Suppressor macrophage (primary cell): ENCODE measurements at places on chromosomes 6 and 20.

DNA sequence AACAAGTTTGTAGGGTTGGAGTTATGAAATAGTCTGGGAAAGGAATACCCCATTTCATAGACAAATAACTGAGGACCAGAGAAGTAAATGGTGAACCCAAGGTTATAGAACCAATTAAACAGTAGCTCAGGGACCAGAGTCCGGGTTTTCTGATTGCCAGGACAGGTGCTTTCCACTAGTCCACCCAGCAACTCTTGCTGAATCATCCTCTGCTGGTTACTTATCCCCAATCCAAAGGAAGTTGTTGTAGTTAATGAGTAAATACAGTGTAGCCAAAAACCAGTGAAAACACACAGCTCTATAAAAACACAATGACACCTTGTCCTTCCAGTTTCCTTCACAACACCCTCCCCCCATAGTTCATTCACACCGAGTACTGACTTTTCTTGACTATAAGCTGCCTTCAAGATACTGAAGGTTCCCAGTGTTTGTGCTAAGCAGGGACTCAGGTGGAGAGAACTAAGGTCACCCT lies 766 bp upstream of the TINAG start:
- no peak for DNase-seq

- no peak for DNase-seq
Measured at GRCh38 chr6:44775121-44775520, 387.6 kb downstream of the CDC5L start.

GRCh38 chr6:21823371-21823770 lies 229.8 kb downstream of the SOX4 start:
- DNase-seq, result no peak

- peak; percentile 35 for DNase-seq
Measured at GRCh38 chr6:7373739-7374138, 15.8 kb downstream of the CAGE1 start.

- DNase-seq, result peak; percentile 19
Measured at GRCh38 chr6:26660000-26660361, 435 bp upstream of the ZNF322 start.

DNA sequence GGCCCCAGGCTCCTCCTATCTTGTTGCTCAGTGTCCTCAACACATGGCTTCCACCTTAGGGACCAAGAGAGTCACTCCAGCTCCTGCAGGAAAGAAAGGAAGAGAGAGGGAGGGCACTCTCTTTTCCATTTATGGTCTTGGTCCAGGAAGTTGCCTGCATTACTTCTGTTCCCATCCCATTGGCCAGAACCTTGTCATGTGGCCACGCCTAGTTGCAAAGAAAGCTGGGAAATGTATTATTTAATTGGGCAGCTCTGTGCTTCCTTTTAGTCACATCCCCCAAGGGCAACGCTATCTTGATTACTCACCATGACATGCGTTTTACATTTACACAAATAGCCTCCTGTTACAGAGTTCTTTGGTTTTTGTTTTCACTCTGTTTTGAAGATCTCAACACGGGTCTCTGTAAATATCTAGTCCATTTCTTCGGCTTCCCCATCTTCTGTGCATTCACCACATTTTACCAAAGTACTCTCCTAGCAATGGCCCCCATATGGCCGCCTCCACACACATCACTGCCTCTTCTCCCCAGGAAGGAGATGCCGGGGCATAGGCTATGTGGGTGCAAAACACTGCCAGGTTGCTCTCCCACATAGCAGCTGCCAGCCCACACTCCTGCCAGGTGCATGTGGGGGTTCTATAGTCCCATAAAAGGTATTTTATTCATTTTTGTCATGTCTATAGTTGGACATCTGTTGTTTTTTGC lies 35.7 kb upstream of the ZMYND8 start:
- DNase-seq, result peak; percentile 84

GRCh38 chr6:53431704-53432103 lies 83.0 kb upstream of the ELOVL5 start:
- peak; percentile 49 for DNase-seq

GRCh38 chr6:166029506-166029905 lies 138.1 kb downstream of the TBXT start:
- no peak for DNase-seq

DNA sequence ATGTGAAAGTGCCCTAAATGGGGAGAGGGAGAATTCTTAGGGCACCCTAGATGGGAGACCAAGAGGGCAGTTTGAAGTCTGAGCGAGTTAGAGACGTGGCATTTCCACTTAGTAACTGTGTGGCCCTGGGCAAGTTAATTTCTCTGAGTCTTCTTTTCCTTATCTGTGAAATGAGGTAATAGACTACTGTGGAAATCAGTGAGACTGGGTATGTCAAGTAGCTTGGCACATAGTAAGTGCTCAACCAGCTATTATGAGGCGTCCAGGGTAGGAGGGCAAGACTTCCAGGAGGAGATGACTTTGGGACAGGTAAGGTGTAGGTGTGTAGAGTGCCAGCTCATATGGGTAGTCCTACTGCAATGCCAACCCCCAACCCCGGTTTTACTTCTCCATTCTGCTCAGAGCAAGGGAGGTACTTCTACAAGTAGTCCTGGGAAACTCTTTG lies 770 bp downstream of the KIF3B start:
- peak; percentile 23 for DNase-seq
